Right cardiac atrium (tissue), 5 donors: ENCODE measurements at places on chromosomes 4 and X. TPM values are rescaled to one million over a fixed set of nuclear protein-coding genes. Genes with fewer than 3 reads are reported as not detected.

DNA sequence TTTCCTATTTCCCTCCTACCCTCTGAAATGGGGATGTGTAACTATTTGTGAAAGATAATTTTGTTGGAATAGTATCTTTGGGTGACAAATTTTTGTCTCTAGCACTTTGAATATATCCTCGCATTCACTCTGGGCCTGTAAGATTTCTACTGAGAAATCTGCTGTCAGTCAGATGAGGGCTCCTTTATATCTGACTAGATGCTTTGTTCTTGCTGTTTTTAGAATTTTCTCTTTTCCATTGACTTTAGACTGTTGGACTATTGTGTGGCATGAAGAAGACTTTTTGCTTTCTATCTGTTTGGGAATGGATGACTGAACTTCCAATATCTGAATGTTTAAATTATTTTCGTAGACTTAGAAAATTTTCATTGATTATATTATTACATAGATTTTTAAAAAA, 54.2 kb upstream of the GRID2 start:
- DNase-seq = no peak

GRCh38 chr4:87150498-87151261, 69.7 kb downstream of the KLHL8 start:
- no peak for DNase-seq

The TKTL2 gene
- not detected for total RNA-seq

DNA sequence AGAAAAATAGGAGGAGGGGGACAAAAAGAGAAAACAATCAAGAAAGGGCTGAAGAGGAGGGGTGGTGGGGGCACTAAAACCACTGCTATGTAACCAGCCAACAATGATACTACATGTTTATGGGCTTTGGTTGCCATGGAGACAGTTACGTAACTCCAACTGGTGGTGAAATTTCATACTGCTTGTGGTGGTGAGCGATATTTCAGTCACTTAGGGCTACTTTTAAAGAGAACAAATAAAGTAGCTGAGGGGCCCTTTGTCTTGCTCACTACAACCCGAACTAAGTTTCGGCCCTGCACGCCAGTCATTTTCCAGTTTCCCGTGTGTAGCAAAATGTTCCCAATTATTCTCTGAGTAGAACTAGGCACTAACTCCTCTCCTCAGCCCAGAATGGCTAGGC, 275.2 kb upstream of the EDA2R start:
- no peak for DNase-seq

DNA sequence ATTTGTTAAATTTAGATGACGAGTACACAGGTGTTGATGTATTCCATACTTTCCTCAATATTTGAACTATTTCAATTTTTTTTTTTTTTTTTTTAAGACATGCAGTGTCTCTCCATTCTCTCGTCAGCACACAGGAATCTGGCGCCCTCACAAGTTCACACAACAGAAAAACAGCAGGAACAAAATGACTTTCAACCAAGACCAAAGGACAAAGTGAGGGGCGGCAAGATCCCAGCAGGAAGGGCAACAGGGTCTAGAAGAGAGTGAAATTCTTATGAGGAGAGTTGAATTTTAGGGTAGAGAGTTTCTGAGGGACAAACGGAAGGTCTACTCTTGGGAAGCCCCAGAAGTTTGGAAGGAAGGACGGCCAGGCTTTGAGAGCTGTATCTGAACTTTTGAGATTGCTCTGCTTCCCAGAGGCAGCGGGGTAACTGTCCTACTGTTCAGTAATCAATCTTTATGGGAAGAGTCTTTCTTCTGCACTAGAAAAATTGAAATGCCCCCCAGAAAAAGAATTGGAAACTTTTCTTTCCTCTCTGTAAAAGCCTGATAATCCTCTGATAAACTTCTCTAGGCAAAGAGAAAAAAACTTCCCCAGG, 760.2 kb downstream of the RAB28 start:
- DNase-seq = peak; percentile 15

The MAML3 gene
- 3.2 TPM for total RNA-seq

The RAB40AL gene
- total RNA-seq = not detected

DNA sequence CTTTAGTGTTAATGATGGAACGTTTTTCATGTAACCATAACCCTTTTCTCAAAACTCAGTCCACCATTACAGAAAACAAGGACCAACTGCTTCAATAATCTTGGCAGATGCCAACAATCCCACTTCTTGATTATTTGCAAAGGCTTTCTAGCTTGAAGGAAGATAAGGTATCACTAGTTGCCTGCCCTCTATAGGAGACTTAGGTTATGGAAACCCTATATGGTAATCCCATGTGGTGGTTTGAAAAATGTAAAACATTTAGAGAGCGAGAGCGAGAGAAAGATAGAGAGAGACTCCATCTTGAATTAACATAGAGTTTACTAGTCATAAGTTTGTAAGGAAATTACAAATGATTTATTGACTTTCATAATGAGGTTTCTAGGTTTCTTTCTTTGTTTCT, 1627.5 kb upstream of the TENM3 start:
- no peak for DNase-seq

- DNase-seq = no peak
These were observed 38.8 kb upstream of the TADA2B start for GRCh38 chr4:7004331-7004730.

GRCh38 chr4:37305984-37306383, 61.4 kb downstream of the NWD2 start:
- DNase-seq = no peak

The PRSS12 gene
- total RNA-seq = not detected

GRCh38 chrX:19840899-19841648, 46.3 kb downstream of the SH3KBP1 start:
- no peak for DNase-seq

DNA sequence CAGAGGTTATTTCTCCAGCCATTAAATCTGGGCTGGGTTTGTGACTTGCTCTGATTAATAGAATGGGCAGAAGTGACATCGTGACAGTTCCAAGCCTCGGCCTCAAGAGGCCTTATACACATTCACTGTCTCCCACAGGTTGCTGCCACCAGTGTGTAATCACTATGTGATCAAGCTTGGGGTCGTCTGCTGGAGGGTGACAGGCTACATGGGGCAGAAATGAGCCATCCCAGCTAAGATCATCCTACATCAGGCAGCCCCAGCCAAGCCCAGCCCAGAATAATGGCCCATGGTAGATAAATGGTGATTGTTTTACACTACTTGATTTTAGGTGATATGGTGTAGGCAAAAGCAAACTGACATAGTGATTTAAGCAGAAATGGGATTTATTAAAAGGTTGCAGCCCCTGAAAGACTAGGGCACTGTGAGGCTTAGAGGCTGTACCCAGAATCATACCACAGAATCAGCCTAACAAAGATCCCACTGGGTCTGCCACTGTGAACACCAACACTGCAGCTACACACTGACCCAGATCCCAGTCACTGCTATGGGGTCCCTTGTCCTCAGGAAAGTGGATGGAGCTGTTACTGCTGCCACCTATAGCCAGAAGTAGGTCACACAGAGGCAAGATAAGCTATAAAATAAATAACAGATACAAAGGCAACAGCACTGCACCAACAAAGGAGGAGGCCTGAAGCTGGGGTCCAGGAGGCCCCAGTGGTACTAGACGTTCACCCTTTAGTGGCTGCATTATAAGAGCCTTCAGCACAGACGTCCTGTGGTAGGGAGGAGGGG, 159.6 kb upstream of the RBPJ start:
- DNase-seq = no peak

The HMGN5 gene
- 4.3 TPM for total RNA-seq

DNA sequence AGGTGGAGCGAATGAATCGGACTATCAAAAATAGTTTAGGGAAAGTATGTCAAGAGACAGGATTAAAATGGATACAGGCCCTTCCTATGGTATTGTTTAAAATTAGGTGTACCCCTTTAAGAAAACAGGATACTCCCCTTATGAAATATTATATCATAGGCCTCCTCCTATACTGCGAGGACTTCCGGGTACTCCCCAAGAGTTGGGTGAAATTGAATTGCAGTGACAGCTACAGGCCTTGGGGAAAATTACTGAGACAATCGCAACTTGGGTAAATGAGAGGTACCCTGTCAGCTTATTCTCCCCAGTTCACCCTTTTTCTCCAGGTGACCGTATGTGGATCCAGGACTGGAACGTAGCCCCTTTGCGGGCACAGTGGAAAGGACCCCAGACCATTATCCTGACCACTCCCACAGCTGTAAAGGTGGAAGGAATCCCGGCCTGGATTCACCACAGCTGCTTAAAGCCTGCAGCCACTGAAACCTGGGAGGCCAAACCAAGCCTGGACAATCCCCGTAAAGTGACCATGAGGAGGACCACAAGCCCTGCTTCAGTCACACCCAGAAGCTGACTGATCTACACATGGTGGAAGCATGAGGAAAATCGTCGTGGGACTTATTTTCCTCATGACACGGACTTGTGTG, 1138.1 kb downstream of the ARAP2 start:
- DNase-seq = no peak

GRCh38 chr4:93764639-93765246, 63.8 kb upstream of the ATOH1 start:
- no peak for DNase-seq

DNA sequence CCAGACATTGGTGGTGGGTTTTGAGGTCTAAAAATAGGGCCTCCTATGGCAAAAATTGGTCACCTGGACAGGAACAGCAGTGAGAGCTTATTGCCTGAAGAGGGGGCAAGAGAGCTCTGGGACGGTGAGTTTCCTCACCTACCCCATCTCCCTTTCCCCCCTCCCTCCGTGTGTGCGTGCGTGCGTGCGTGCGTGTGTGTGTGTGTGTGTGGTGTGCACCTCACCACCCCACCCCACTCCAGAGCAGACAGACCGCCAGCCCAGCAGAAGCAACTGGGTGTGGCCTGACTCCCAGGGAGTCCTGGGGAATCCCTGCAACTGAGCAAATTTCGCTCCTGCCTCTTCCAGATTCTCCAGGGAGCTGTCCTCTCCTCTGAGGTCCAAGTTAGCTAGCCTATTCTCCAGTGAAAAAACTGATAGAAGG, 44.7 kb downstream of the PRPS1 start:
- peak; percentile 74 for DNase-seq

- no peak for DNase-seq
These were observed 1165.7 kb upstream of the IGFBP7 start for GRCh38 chr4:58275856-58276255.

- DNase-seq = no peak
These were observed 693.4 kb upstream of the INTU start for GRCh38 chr4:126939401-126939800.

DNA sequence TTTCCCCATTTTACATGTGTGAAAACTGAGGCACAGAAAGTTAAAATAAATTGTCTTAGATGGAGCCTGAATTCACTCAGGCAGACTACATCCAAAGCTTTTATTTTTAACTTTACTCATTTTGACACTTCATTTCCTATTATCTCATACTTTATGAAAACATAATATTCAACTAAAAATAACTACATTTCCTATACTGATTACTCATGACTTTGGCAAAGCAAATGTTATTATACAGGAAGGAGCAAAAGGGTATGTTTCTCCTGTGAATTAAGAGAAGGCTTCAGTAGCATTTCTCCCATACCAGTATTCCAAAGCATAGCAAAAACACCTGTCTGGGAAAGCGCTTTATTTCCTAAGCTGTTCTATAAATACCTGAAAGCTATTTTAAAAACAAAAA, 178.6 kb downstream of the ADAMTS3 start:
- no peak for DNase-seq

DNA sequence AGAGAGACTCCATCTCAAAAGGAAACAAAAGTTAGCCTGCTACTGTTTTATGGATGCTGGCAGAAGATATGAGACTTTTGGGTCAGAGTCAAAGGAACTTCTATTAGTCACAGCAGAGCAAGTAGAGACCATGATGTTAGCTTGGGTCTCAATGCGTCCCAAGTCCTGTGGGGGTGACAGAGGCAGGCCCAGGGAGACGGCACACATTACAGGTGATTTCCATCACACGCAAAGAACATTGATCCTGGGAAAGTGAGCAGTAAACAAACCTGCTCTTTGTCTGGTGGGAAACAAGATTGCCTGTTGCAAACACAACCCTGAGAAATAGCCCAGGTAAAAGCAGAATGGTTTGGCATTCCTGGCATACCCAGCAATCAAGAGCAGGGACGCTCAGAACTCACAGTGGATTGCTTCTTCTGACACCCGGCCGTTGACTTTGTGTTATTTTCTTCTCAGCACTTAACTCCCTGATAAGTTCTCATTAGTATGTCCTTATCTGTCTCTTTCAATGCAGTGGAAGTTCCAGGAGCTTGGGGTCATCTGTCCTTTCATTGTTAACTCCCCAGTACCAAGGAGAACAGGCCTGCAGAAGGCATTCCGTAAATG, 51.2 kb upstream of the LGI2 start:
- no peak for DNase-seq

The SYP gene
- total RNA-seq = 3.1 TPM

GRCh38 chrX:134591502-134591901, 66.8 kb downstream of the PLAC1 start:
- DNase-seq = no peak

The SOX3 gene
- total RNA-seq = not detected

DNA sequence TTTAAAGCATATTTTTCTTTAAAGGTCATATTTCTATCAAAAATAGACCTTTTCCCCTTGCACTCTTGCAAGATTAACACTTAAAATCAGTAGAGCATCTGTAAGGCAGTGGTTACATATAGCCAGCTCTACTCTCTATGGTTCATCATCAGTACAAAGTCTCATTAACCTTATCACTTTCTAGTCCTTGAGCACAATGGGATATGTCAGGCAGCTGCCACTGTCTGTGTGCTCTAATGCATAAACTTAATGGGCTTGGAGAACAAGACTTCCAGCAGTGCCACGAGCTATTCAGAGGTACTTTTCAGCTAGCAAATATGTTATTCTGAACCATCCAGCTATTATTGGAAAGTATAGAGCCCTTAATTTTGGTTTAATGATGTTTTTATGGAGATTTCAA, 393.7 kb downstream of the GASK1B start:
- no peak for DNase-seq

DNA sequence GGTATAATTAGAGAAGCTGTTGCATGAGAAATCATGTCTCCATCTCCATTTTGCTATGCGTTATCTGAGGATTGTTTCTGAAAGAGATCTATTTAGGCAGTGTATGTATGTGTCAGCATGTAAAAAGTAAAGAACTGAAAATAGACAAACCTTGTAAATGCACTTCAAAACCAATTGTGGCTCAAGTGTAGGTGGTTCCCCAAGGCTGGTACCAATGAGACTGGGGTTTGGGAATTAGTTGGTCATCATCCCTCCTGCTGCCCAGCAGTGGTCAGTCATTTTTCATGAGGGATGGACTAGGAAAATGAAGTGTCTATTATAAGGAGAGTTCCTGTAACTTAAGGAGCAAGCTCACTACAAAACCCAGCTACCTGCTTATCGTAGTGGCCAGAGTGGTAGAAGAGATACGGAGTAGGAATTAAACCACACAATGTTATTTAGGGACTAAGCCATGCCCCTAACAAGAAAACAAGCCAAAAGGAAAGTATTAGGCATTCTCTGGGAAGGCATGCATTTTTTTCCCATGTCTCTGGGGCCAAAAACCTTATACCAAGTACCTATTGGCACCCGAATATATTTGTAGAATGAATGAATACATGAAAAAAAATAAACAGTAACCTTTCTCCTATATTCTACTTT, 259.0 kb downstream of the CHIC1 start:
- DNase-seq = no peak

- DNase-seq = peak; percentile 55
These were observed 20.1 kb upstream of the CSF2RA start for GRCh38 chrX:1248331-1249061.

The RXFP1 gene
- not detected for total RNA-seq

The TMEM271 gene
- total RNA-seq = not detected

GRCh38 chrX:78592030-78592429, 67.1 kb downstream of the RTL3 start:
- no peak for DNase-seq

GRCh38 chrX:51421972-51422597, 74.3 kb downstream of the NUDT11 start:
- DNase-seq = no peak

The ALAS2 gene
- total RNA-seq = 0.45 TPM
